ENCODE measurements at places on chromosomes 1 and 21.

DNA sequence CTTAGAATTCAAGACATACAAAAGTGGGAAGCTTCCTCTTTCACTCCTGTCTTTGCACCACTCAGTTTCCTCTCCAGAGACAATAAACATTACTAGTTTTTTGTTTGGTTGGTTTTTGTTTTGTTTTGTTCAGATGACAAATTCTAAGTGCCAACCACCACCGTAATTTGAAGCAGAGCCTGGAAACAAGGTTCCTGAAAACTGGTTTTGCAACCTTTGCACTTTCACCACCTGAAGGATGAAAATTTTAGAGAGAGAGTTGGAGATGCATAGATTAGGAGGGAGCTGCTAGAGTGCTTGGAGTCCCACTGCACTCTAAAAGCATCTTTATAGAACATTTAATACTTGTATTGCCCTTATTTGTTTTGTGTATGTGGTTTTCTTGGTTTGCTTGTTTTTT lies 20.2 kb upstream of the MGST3 start:
- DNase-seq = no peak

DNA sequence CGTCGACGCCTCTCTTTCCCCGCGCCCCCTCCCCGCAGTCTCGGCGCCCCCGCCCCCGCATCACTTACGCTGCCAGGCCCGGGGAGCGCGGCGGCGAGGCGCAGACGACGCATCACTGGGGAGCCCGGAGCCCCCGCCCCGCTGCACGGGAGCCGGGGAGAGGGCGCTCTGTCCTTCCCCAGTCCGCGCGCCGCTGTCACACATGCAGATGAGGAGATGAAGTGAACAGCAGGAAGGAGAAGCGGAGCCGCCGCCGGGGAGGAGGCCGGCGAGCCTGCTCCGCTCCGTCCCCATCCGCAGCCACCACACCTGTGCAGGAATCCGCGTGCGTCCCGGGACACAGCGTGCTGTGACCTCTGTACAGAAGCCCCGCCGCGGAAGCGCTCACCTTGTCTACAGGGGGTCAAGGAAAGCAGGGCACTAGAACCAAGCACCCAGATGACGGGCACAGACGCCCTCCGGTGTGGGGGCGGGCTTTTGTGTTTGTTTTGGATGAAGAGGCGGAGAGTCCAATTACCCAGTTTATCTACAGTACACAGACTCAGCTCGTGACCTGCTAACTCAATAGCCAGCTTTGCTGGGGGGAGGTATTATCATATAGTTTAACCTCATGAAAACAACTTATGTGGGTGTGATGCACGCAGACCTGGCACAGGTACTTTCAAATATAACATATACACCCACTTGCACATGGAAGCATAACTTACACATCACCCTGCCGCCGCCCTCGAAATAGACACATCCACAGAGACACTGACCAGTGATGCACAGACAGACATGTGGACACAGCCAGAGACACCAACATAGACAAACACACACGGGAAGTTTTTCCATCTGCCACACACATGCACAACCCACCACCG lies 12.4 kb downstream of the KLHDC8A start:
- no peak for DNase-seq

DNA sequence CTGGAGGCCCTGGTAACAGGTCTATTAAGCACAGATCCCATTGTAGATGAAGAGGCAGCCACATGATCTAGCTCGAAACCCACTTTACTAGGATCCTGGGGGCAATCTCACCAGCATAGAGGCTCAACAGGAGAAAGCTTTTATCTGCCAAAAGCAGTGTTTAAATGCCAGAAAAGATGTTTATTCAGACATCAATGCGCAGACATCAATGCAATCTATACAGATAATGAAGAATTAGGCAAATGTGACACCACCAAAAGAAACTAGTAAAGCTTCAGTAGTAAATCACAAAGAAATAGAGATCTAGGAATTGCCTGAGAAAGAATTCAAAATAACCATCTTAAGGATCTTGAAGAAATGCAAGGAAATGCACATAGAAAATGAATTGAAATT lies 32.5 kb downstream of the OR6Y1 start:
- DNase-seq = no peak

DNA sequence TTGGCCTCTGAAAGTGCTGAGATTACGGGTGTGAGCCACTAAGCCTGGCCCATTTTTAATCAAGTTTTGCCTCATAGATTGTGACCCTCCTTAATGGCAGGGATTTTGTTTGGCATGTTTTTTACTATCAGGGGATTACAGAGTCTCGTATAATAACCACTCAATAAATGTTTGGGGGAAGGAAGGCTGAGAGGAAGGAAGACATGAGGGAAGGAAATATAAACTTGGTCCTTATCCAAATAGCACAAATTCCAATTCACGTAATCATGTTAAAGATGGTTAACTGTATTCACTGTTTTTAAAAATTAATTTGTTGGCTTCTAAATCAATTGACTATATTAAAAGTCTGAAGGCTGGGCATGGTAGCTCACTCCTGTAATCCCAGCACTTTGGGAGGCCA lies 30.9 kb upstream of the SERTAD4 start:
- peak; percentile 16 for DNase-seq

DNA sequence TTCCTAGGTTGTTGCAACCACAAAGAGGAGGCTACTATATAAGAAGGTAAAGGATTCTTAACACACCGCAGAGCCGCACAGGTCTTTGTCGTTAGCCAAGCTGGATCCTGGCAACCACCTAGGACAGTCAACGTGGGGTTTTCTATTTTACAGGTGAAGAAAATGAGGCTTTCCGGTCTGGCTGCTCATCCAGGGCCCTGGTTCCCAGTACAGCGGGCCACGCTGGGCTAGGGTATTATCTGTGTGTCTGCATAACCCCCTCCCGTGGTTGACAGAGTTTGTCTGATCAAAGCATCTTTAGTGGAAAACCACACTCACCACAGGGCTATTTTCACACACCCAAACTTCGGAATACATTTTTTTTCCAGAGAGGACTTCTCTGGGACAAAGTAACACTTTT lies 39.0 kb upstream of the PDE9A start:
- DNase-seq = no peak

DNA sequence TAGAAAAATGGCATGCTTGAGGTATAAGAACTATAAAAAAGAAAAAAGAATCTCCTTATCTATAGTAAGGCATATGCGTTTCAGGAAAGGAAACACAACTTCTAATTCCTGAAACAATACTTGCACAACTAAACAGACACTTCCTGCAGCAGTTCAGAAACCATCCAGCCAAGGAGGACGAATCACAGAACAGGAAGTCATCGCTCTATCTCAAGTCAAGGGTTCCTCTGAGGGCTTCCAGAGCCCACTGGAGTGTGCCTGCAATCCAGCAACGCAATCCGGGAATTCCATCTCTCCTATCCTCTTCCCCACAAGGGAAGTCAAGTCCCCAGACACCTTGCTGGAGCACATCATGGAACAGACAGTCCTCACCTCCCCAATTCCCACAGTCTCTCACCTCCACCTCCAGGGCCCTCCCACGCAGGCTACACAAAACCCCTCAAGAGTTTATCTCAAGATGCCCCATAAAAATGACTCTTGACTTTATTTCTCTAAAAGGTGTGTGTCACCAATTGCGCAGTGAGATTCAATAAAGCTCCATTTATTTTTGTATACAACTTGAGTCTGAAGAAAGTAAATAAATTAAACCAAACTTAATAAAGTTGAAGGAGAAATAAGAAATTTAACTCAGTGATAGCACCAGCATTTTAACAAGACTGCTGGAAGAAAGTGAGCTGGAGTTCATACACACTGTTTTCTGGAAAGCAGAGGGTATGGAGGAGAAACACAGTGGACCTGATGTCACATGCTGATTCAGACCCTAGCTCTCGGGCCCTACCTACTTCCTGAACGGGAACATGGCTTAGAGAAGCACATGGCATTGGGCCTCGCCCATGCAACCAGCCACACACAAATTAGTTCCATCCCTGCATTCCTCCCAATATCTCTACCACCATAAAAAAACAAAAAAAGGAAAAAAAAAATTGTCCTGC lies 39.9 kb downstream of the SIPA1L2 start:
- DNase-seq = no peak

DNA sequence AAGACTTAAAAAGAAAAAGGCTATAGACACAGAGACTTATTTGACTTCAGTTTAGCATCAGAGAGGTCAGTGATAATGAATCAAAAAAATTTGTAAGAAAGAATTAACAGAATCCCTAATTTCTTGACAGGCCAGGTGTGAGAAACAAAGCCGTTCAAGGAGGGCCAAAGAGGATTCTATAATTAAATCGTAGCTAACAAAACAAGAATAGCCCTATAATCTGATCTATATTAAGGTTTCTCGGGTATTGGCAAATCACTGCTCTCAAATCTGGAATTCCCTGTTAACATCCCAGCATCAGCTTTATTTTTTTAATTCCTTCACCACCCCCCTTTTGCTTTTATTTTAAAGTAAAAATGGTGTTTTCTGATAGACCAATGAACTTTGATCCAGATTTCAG lies 60.3 kb downstream of the PUM1 start:
- no peak for DNase-seq

DNA sequence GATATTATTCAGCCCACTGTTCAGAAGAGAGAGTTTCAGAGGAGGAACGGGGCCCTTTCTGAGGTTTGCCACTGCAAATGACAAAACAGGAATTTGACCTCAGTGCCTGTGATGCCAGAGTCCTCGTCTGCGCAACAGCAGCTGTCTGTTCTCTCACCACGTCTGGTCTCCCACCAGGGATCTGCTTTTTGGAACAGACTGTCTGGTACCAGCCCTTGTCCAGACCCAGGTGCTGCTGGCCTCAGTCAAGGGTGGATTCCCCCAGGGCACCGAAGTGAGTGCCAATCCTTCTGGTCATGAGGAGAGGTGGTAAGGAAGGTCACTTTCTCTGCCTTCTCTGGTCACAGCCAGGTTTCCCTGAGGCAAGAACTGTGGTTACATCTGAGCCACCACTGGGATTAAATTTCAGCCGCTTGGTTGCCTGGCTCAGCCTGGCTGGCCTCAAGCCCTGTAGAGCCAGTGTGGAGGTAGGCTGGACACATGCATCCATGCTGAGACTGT lies 2.3 kb upstream of the BCAN start:
- DNase-seq = no peak

- DNase-seq = no peak
These were observed 161.0 kb upstream of the BEND5 start for GRCh38 chr1:48937732-48938131.

- DNase-seq = no peak
These were observed 85.3 kb downstream of the SCCPDH start for GRCh38 chr1:246809473-246809872.

GRCh38 chr1:14610761-14611160 lies 12.3 kb downstream of the KAZN start:
- no peak for DNase-seq

DNA sequence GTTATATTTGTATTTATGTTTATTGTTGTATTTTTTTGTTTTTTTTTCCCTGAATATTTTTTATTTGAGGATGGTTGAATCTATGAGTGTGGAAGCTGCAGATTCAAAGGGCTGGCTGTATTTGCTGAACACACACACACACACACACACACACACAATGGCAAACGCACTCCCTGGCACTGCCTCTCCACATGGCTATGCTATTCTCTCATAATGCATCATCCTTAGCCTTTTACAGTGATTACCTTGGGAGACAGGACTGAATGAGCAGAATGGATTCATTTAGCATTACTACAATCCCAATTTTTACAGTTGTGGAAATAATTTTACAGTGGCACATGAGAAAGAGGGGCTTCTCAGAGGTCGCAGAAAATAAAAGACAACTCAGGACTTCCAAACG lies 390.1 kb downstream of the PCP4 start:
- no peak for DNase-seq

DNA sequence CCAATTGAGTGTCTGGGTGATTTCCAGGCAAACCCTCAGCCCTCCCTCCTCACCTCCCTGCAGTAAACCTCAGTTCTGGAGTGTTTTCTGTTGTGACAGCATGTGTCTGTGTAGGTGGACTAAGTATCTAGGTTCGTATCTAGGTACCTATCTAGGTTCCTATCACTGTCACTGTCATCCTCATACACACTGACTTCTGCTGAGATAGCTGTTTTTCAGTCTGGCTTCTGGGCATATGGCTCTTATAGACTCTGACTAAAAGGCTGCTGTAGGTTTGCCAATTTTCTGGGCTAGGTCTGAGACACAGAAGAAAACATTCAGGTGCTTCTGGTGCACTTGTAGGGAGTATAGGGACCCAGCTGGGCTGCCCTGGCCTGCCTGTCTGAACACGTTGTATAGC lies 8.1 kb upstream of the TRIM67 start:
- DNase-seq = no peak

DNA sequence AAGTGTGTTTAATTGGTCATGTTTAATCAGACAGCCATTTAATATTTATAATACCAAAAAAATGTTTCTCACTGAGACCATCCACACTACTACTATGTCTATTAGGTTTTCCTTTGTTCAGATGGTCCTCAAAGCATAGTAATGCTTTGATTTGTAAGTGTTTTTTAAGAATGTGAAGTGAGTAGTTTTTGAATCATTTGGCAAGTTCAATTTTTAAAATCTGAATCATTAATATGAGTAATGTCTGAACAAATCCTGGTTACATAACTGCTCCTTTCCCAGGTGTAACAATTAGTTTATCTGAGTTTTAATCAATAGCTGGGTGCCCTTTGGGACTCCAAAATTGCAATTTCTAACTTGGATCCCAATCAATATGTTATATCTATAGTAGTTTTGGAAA lies 23.5 kb upstream of the RPL5 start:
- DNase-seq = no peak

DNA sequence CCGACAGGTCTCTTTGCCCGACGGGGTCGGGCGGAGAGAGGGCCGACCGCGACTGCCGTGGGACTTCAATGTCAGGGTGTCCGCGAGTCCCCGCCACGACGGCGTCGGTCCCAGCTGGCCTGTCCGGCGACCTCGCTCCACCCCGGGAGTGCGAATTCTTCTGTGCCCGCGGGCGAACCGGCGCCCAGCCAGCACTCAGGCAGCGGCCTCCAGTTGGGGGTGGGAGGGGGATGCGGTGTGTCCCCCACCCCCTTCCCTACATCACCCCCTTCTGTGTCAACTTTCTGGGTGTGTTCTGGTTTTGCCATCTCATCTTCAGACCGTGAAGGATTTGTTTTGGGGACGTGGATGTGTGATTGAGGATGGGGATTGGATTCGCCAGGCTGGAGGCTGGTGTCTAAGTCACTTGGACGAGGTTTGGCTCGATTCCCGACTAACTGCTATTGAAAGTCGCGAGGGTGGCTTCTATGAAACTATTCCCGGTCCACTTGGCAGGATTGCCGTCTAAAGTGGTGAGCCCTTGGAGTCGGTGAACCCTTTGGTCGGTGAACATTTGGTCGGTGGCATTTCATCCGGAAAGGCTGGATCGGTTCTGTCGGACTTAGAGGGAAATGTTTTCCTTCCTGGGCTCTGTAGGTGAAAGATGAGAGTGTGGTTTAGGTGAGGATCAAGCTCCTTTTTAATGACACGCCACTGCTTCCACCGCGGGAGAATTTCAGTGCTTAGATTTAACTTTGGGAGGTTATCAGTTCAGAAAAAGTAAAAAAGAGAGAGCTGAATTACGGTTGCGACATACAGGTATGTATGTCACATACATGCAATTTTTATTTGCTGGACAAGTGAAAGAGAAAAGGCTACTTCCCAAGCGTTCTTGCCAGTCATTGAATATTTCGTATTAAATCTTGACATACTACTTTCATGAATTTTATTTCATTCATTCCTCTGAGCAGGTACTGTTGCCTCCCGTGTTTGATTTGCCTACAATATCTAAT lies 771 bp downstream of the ABCD3 start:
- peak; percentile 43 for DNase-seq

- DNase-seq = no peak
These were observed 43.7 kb downstream of the SEC16B start for GRCh38 chr1:177926201-177926600.

- DNase-seq = no peak
These were observed 12.6 kb downstream of the FUBP1 start for GRCh38 chr1:77966291-77966690.

Data from AG08396 (cell line).